ENCODE measurements at places on chromosomes 4 and X. TPM values are rescaled to one million over a fixed set of nuclear protein-coding genes. Genes with fewer than 3 reads are reported as not detected.

DNA sequence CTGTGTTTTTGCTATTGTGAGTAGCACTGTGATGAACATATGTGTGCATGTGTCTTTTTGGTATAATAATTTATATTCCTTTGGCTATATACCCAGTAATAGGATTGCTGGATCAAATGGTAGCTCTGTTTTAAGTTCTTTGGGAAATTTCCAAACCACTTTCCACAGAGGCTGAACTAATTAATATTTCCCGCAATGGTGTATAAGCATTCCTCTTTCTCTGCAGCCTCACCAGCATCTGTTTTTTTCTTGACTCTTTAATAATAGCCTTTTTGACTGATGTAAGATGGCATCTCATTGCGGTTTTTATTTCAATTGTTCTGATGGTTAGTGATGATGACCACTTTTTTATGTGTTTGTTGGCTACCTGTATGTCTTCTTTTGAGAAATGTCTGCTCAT lies 247.7 kb upstream of the NDST3 start:
- no peak for DNase-seq

DNA sequence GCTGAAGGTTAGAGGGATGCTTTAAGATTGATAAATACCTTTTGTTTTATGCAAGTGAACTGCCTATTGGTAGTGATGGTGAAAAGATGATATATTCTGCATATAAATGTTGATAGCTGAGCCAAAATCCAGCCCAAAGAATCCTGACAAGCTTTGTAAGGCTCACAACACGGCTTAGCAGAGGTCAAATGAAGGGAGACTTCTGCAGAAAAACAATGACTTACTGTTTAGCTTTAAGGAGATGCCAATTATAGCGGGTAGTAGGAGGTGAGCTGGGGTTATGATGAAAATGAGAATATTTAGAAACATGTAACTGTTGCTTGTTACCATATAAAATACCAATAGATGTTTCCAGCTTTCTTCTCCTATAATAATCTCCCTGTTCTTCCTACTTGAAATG lies 97.1 kb downstream of the AFF1 start:
- no peak for DNase-seq

DNA sequence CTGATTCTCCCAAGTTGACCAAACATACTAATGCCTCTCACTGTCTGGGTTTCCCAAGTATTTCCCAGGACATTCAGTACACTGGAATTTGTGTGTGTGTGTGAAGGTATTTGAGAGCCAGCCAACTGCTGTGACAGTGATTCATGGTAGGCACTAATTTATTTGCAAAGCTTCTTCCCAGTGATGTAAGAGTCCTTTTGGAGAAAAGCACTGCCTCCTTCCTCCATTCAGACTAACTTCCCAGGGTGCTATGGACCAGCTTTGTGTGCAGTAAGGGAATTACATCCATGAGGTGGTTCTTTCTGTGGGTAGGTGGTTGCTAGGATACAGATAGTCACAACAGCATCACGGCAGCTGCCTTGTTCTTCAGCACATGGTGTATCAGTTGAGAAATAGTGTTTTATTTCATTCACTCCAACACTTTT lies 8.7 kb downstream of the EGF start:
- no peak for DNase-seq

DNA sequence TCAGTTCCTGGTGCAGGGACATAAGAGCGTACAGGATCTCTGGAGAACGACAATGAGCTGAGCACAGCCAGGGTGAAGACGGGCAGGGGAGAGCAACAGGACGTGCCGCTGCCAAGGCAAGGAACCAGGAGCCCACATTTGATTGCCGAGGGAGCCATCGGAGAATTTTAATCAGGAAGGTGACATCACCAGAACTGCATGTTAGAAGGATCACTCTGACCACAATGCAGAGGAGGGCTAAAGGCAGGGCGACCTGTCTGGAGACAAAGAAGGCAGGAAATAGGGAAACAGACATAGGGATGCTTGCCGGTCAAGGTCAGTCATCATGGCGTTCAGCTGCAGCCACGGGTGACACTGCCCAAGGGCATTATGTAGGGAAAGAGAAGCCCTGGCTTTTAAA lies 81.4 kb downstream of the RBM47 start:
- no peak for DNase-seq

- DNase-seq: no peak
Observed at GRCh38 chrX:93868289-93868965, 194.4 kb downstream of the FAM133A start.

CT45A1 gene
- total RNA-seq: not detected
